Epithelial cell of proximal tubule (primary cell): ENCODE measurements at places on chromosomes 12 and 14.
A peak's percentile ranks its signal among the peaks of the same experiment; 100 is the strongest.

DNA sequence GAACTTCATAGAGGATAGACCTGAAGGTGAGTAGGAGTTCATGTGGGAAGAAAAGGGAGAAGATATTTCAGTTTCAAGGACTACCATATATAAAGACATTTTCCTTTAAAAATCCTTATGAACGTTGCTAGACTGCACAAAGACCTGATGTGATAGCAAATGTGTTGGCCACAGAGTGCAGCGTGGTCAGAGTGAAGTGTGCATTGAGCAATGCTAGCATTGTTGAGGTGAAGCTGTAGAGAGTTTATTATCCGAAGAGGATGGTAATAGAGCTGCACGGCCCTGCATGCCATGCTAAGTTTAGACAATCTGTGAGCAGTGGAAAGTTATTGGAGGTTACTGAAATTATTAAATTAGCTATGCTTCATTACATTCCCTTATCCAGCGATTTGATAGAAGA, 413.0 kb downstream of the CCDC91 start:
- no peak for DNase-seq

GRCh38 chr12:57838594-57839302, 7.8 kb downstream of the CTDSP2 start:
- no peak for DNase-seq

DNA sequence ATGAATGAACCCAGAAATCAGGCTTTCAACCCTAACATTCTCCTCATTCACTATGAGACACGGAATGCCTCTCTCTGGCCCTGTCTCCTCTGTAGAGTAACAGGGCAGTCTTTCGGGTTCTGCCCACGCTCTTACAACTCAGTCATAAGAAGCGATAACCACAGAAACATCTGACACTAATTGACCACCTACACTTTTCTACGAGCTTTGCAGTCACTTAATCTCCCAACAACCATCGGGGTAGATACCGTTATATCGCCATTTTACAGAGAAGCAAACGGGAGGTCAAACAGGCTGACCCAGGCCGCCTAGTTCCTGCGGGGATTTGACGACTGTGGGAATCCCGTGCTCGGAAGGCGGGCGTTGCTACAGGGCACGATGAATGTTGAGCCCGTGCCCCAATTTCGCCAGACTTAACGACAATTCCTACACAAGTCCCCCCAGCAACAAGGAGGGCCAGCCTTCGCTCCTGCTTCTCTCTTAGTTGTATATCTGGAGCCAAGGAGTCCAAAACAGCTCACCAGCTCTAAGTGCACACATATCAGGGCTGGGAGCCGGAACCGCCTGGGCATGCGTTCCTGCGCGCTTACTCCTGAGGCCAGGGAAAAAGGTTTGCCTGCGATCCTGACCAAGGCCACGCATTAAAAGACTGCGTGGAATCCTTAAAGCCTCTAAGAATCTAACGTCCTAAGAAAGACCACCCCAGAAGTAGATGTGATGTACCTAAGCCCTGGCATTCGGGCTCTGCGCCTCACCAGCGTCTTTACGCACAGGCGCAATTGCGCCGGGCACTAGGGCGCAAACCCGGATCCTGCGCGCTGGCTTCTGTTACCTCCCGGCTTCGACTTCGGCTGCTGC, 38.7 kb upstream of the TBX5 start:
- DNase-seq, result no peak

DNA sequence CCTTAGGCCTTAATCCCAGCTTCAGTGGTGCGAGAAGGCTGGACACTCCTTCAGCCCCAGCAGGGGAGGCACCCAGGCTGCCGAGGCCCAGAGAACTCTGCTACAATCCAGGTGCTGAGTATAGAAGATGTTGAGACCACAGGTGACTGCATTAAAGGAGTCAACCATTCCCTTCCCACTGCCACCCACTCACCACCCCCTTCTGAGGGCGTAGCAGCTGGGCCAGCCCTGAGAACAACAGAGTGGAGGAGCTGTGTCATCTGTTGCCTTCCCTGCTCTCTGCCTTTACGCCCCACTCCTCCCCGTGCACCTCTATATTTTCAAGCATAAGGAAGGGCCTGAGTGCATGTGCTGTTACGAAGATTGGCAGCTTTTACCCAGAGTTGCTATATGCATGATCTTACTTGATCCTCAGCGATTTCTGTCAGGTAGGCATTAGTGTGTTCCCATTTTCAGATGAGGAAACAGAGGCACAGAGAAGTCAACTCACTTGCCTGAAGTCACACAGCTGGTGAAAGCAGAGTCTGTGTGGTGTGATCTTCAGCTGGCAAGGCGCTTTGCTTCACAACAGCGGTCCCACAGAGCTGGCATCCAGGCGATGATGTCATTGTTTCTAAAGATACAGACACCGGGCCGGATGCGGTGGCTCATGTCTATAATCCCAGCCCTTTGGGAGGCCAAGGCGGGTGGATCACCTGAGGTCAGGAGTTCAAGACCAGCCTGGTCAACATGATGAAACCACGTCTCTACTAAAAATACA, 46.7 kb downstream of the RIN3 start:
- no peak for DNase-seq

DNA sequence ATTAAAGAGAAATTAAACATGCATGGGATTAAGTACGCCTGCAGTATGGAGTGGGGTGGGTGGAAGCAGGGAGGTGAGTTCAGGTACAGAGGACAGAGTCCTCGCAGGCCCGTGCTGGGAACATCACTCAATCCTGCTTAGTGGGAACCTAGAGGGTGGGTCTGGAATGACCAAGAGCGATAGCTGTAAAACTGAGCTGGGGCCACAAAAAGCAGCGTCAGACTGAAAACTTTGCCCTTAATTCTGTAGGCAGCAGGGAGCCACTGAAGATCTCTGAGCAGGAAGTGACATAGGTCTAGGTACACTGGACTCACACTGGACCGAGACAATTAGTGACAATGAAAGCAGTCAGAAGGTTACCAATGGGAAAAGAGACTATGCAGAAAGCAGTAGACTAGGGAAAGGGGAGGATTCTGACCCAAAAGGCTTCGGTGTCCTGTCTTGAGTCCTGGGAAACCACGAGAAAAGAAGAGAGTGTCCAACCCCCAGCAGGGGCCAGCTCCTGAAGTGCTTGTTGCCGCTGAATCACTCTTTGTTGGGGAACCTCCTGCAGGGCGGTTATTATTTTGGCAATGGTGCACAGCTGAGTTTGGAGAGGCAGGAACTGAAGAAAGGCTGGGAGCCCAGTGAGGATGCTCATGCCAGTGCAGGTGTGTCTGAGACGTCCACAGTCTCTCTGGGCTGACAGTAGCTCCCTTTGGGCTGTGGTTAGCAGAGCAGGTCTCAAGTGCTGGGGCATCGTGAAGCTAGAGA, 97.4 kb downstream of the PLXNC1 start:
- no peak for DNase-seq

DNA sequence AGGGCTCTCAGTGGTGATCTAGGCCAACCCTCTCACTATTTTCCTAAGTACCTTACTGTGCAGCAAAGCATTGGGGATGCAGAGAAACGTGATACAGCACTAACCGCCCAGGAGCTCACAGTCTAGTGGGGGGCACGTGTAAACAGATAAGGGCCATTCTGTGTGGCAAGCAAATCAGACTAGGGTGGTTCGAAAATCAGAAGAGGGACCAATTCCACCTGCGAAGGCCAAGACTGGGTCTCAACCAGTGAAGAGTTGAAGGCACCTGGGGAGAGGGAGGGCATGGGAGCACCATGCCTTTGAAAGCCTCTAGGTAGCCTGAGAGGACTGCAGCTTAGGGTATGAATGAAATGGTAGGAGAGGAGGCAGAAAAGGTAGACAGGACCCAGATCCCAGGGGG, 2.2 kb downstream of the PITPNM2 start:
- no peak for DNase-seq

DNA sequence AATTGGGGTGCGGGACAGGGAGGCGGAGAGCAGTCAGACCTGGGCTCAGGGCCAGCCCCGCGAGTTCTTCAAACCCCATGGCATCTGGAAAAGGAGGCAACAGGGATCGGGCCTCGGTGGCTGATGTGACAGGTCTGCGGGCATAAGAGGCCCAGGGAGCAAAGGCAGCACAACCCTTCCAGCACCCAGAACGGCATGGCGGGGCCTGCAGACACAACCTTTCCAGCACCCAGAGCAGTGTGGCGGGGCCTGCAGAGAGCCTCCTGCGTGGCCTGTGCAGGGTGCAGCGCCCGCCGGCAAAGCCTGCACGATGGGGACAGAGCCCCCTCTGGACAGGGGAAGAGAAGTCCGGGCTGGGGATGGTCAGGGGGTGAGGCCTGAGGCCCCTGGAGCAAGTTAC, 26.2 kb upstream of the TRAF3 start:
- DNase-seq, result no peak

- no peak for DNase-seq
These were observed 17.1 kb downstream of the CATSPERB start for GRCh38 chr14:91714805-91715204.

- no peak for DNase-seq
These were observed 72.7 kb upstream of the TSPAN8 start for GRCh38 chr12:71230542-71230941.

GRCh38 chr12:113792450-113792849, 173.7 kb downstream of the RBM19 start:
- DNase-seq, result no peak

- DNase-seq, result peak; percentile 26
These were observed 5.5 kb upstream of the SLC24A4 start for GRCh38 chr14:92317511-92317910.

DNA sequence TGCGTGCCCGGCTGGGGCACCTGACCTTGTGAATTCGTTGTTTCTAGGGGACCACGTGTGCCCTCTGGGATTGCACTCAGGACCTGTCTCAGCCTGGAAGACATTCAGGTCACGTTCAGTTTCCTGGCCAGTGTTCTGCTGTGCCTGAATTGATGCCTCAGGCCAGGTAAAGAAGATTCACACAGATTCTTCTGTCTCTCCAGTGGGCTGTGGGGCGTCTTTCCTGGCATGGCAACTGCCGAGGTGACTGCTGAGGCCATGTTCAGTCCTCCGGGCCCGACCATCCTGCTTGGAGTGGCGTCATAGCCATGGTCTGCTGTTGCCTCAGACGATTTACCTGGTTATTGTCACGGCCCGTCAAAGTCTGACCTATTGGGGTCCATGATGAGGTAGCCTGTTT, 13.5 kb downstream of the ZNF605 start:
- DNase-seq, result no peak

GRCh38 chr12:30548203-30548602, 147.5 kb downstream of the IPO8 start:
- DNase-seq, result no peak

- no peak for DNase-seq
These were observed 1.5 kb downstream of the ITPK1 start for GRCh38 chr14:93114068-93114710.

- DNase-seq, result no peak
These were observed 140.5 kb downstream of the KCNA5 start for GRCh38 chr12:5184186-5184585.

DNA sequence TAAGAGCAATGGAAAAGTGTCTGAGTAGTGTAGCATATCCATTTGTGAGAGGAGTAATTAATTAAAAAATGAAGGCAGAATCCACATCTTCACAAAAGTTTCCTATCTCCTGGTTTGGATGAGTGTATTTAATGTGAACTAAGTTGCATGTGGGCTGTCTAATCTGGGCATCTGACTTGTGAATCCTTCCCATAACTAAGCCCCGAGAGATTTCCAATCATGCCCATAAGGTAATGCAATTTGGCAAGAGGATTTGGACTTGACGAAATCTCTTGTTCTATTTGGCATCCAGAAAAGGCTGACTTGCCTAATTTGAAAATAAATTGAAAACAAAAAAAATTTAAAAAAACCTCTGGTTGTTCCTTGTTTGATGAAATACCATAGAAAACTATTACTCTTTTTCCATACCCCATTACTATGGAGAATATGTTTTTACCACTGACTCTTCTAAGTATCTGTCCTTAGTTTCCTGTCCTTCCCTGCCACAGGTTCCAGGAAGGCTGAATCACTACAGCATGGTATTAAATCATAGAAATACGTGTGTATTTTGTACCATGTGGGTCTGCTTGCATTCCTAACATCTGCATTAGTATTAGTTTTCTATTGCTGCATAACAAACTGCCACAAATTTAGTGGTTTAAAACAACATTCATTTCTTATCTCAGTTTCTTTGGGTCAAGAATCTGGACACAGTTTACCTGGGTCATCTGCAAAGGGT, 48.4 kb downstream of the ETV6 start:
- no peak for DNase-seq

DNA sequence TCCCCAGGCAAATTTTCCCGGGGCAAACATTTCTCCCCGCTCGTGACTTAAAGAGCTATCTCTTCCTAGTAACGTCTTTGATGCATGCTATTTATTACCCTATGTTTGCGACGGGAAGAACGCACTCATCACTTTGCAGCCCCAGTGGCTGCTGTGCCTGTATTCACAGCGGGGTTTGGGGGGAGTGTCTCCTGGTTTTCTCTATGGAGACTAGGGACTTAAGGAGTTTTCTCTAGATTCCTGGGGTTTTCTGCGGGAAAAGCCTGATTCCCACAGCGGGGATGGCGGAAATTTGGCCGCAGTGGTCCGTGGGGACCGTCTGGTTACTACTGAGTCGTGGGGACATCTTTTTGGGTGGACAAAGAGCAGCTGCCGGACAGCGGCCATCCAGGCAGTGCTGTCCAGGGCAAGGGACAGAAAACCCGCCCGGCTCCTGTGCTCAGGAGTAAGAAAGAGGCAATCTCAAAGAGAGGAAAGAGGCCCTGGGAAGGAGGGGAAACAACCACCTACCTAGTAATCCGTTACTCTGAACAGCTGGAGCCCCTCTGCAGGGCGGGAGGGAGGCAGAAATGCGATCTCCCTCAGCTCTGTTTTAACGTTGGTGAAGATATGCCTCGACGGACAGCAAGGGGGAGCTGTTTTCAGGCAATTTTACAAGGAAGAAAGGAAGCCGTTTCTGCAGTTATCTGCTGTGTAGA, 771 bp upstream of the AVPR1A start:
- DNase-seq, result no peak

GRCh38 chr12:75978677-75979076, 52.9 kb downstream of the PHLDA1 start:
- DNase-seq, result no peak

- DNase-seq, result no peak
These were observed 2.1 kb downstream of the GNPTAB start for GRCh38 chr12:101828463-101829196.

- no peak for DNase-seq
These were observed 6.9 kb upstream of the CMKLR1 start for GRCh38 chr12:108345716-108346633.

- no peak for DNase-seq
These were observed 6.5 kb downstream of the NACA start for GRCh38 chr12:56718636-56719035.

GRCh38 chr12:104910196-104910840, 47.8 kb downstream of the SLC41A2 start:
- DNase-seq, result no peak

DNA sequence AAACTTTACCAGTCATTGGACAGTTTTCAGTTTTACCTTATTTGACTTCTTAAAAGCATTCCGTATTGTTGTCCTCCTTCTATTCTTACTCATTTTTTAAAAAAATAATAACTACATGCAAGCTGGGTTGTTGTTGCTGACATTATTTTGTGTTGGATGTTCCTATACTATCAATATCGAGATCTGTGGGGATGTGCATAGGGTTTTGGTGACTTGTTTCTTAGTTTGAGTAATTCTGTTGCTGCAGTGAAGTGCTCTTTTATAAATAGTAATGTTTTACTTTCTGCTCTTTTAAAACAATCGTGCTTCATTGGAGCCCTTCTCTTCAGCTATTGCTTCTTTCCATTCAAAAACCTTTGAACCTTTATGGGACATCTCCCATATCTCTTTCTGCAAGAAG, 79.4 kb downstream of the METTL25 start:
- no peak for DNase-seq

GRCh38 chr14:103626146-103626850, 2.7 kb upstream of the KLC1 start:
- no peak for DNase-seq
